ENCODE measurements at places on chromosomes 3 and 15. TPM values are rescaled to one million over a fixed set of nuclear protein-coding genes. Genes with fewer than 3 reads are reported as not detected.

DNA sequence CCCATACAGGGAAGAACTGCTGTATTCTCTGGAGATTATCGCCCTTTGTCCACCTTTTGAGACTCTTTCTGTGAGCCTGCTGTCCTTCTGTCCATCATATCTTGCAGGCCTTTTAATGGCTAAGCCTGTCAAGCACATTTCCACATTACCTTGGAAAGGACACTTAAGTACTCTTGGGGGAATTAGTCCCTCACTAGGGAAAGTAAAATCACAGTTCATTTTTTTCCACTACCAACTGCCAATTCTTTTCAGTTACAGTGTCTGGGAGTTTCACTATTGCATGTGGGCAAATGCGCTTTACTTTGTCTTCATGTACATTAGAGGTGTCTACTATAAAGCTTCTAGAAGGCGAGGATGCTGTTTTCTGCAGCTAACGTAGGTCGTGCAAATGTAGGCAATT is 242.1 kb downstream of the NSUN3 start:
- H3K36me3 ChIP-seq: no peaks in the 10 kb centered on the region
- H3K27me3 ChIP-seq: no peaks in the 10 kb centered on the region
- no peak overlapping the region for H3K27ac ChIP-seq

DNA sequence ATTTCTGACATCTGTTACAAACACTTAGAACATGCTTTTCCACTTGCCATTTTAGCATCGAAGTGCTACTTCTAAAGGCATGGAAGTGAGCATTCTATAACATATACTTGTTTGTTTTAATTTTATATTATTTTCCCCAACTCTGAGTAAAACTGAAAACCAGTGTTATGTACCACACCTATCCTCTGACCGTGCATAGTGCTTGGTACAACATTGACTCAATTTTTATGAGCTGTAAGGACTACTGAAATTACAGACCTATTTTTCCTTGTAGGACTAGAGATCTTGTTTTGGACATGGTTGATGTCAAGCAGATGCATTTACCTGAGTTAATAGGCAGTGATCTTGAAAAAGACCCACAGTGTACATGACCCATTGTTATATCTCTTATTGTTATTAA is 51.5 kb upstream of the CCNB2 start:
- no peaks in the 10 kb centered on the region for H3K36me3 ChIP-seq
- no peak overlapping the region for H3K4me3 ChIP-seq
- no peaks in the 10 kb centered on the region for H3K4me1 ChIP-seq
- no peak for DNase-seq

DNA sequence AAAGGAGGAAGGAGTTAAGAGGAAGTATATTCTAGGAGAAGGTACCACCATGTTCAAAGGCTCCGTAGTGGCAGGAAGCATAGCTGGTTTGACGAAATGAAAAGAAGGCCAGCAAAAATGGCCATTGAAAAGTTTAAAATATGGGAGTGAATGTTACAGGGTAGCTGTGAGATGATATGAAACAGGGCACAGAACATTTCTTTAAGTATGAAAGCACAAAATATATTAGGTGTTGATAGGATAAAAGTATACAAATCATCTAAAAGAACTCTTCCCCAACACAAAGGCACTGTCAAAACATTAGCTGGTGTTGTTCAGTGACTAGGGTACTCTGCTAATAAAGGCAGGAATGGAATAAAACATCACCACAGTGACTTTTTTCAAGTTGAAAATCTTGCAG is 216.2 kb downstream of the LRRN1 start:
- no peaks in the 10 kb centered on the region for H3K4me1 ChIP-seq
- no peaks in the 10 kb centered on the region for H3K36me3 ChIP-seq
- no peak overlapping the region for H3K27ac ChIP-seq
- H3K4me3 ChIP-seq: no peak overlapping the region
- no peaks in the 10 kb centered on the region for H3K27me3 ChIP-seq

GRCh38 chr3:12891985-12892839 is 50.8 kb upstream of the RPL32 start:
- H3K4me3 ChIP-seq: peak overlapping the region; percentile 12
- no peaks in the 10 kb centered on the region for H3K27me3 ChIP-seq
- H3K36me3 ChIP-seq: no peaks in the 10 kb centered on the region

- H3K27ac ChIP-seq: no peak overlapping the region
- no peak overlapping the region for H3K4me3 ChIP-seq
- H3K4me1 ChIP-seq: no peaks in the 10 kb centered on the region
Observed at GRCh38 chr3:73787620-73788019, 162.9 kb upstream of the PDZRN3 start.

GRCh38 chr15:95284933-95285421 is 1045.5 kb upstream of the NR2F2 start:
- DNase-seq: no peak
- H3K36me3 ChIP-seq: no peaks in the 10 kb centered on the region
- H3K27ac ChIP-seq: no peak overlapping the region
- no peaks in the 10 kb centered on the region for H3K4me1 ChIP-seq

DNA sequence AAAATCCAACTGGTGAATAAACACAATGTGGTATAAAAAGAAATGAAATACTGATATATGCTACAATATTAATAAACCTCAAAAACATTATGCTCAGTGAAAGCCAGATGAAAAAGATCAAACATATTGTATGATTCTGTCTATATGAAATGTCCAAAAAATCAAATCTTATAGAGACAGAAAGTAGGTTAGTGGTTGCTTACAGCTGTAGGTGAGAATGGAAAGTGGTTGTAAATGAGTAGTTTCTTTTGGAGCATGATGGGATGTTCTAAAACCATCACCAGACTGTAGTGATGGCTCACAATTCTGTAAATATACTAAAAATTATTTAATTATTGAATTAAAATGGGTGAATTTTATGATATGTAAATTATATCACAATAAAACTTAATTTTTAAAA is 58.4 kb downstream of the SENP7 start:
- H3K4me3 ChIP-seq: no peak overlapping the region
- H3K36me3 ChIP-seq: no peaks in the 10 kb centered on the region
- no peaks in the 10 kb centered on the region for H3K4me1 ChIP-seq
- H3K27ac ChIP-seq: no peak overlapping the region

DNA sequence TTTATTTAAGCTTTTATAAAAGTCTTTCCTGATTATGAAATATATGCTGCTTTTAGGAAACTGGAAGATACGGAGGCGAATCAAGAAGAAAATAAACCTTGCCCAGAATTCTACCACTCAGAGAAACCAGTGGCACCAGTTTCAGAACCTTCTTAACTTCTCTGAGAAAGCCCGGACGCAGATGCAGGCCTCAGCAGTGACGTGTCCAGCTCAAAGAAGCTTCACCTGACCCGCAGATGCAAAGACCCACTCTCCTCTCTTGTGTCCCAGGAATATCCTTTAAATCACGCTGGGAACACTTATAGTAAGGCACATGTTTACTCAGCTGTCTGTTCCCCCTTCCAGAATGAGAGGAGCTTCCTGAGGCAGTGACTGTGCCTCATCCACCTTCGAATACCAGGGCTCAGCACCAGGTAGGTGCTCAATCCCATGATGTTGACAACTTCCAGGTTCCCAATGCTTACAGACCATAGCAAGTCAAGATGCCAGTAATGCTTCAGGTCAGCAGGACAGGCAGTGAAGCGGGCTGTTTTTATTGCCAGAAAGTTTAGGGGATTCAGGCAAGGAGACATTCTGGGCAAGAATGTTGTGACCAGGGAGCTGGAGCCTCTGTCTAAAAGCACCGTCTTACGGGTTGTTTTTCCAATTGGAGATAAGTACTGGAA is 39.9 kb upstream of the LDHAL6B start:
- DNase-seq: no peak
- no peak overlapping the region for H3K4me3 ChIP-seq
- peaks cover 10% of the 10 kb centered on the region for H3K4me1 ChIP-seq
- H3K36me3 ChIP-seq: no peaks in the 10 kb centered on the region
- no peaks in the 10 kb centered on the region for H3K27me3 ChIP-seq

- no peak overlapping the region for H3K4me3 ChIP-seq
- H3K27ac ChIP-seq: no peak overlapping the region
- no peaks in the 10 kb centered on the region for H3K27me3 ChIP-seq
- no peaks in the 10 kb centered on the region for H3K36me3 ChIP-seq
Observed at GRCh38 chr3:58888087-58888486, 161.7 kb downstream of the CFAP20DC start.

- H3K27ac ChIP-seq: no peak overlapping the region
- DNase-seq: no peak
- no peaks in the 10 kb centered on the region for H3K27me3 ChIP-seq
- no peak overlapping the region for H3K4me3 ChIP-seq
- no peaks in the 10 kb centered on the region for H3K4me1 ChIP-seq
- no peaks in the 10 kb centered on the region for H3K36me3 ChIP-seq
Observed at GRCh38 chr3:184832044-184832443, 20.1 kb downstream of the VPS8 start.

- no peak overlapping the region for H3K27ac ChIP-seq
- no peaks in the 10 kb centered on the region for H3K27me3 ChIP-seq
- H3K36me3 ChIP-seq: no peaks in the 10 kb centered on the region
Observed at GRCh38 chr3:42306499-42306898, 40.5 kb upstream of the CCK start.

DNA sequence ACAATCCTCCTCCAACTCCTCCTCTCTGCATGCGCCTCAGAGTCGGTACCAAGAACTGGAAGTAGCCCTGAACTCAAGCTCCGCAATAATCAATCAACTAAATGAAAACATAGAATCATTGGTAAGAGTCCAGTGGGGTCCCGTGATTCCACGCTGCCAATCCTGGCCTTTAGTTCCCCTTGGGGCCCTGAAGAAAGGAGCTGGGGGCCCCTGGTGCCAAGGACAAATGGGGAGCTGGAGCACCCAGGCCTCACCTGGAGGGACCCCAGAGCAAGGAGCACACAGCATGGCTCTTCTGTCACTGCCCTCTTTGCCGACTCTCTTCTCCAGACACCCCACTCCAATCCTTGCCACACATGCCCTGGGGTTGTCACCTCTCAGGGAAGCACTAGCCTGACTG is 80.3 kb downstream of the ADAMTS7 start:
- H3K27ac ChIP-seq: no peak overlapping the region
- H3K27me3 ChIP-seq: no peaks in the 10 kb centered on the region
- H3K4me3 ChIP-seq: no peak overlapping the region
- no peaks in the 10 kb centered on the region for H3K4me1 ChIP-seq
- DNase-seq: no peak

- peaks cover 18% of the 10 kb centered on the region for H3K4me1 ChIP-seq
- no peaks in the 10 kb centered on the region for H3K27me3 ChIP-seq
- peak overlapping the region; percentile 39 for H3K27ac ChIP-seq
- no peaks in the 10 kb centered on the region for H3K36me3 ChIP-seq
- no peak overlapping the region for H3K4me3 ChIP-seq
Observed at GRCh38 chr15:90059208-90059985, 42.9 kb downstream of the IDH2 start.

The KLHL40 gene
- total RNA-seq: 2.9 TPM

The HCN4 gene
- 0.18 TPM for total RNA-seq

The SNAP23 gene
- total RNA-seq: 86.1 TPM

The LMCD1 gene
- total RNA-seq: 144 TPM

Measured in prostate gland (tissue), 2 donors.